ENCODE measurements at places on chromosomes 2 and 18.

DNA sequence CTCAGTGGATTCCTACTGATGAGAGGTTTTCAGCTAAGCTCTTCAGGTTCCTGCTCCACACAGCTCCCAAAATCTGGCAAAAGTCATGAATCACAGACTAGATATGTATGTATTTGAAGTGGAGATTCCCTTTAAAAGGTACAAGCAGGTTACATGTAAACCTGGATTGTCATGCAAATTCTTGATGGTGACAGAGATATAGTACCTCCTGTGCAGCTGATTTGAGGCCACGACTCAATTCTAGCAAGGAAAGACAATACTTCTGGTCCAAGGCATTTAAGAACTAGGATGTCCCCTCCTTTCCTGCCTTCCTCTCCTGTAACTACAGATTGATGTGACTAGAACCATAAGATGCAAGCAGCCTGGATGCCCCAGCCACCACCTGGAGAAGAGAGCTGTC, 55.0 kb downstream of the GORASP2 start:
- no peak for DNase-seq

GRCh38 chr2:241030883-241031282, 32.5 kb downstream of the SNED1 start:
- DNase-seq, result no peak

GRCh38 chr2:12199491-12200211, 453.2 kb downstream of the LPIN1 start:
- DNase-seq, result no peak

GRCh38 chr2:164242409-164242808, 378.9 kb downstream of the GRB14 start:
- no peak for DNase-seq

GRCh38 chr18:54444319-54444914, 86.7 kb downstream of the C18orf54 start:
- peak; percentile 68 for DNase-seq

DNA sequence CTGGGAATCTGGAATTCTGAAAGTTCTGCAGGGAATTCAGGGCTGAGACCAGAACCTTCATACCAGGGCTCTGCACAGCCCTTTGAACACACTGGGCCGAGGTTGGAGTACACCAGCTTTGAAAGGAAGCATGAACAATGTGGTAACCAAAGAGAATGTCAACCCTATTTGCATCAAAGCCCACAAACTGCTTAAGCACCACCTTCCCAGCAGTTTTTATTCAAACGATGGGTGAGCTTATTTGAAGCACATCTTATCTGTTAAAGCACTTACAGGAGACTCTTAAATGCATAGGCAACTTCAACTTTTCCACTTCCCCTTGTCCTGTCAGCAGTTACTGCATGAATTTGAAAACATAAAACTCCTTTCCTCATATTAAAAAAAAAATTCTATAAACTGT, 96.6 kb downstream of the TXNL1 start:
- DNase-seq, result no peak

GRCh38 chr2:223887127-223887526, 49.7 kb upstream of the AP1S3 start:
- DNase-seq, result no peak

DNA sequence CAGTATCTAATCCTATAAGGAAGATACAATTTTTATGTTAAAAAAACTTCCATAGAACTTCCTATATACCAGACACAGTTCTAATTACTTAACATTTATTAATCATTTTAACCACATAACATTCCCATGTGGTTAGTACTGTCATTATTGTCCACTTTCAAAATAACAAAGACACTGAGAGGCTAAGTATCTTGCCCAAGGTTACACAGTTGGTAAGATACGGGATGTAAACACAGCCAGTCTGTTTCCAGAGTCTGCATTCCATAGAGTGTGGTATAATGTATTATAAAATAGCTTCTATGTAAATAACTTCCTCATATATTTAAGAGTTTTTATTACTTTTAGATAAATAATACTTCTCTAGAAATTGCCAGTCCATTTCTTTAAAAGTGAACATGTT, 383.3 kb upstream of the ETAA1 start:
- no peak for DNase-seq

- peak; percentile 2 for DNase-seq
Observed at GRCh38 chr2:29844713-29845326, 76.6 kb downstream of the ALK start.

GRCh38 chr2:67846370-67847070, 216.3 kb downstream of the C1D start:
- DNase-seq, result peak; percentile 88

DNA sequence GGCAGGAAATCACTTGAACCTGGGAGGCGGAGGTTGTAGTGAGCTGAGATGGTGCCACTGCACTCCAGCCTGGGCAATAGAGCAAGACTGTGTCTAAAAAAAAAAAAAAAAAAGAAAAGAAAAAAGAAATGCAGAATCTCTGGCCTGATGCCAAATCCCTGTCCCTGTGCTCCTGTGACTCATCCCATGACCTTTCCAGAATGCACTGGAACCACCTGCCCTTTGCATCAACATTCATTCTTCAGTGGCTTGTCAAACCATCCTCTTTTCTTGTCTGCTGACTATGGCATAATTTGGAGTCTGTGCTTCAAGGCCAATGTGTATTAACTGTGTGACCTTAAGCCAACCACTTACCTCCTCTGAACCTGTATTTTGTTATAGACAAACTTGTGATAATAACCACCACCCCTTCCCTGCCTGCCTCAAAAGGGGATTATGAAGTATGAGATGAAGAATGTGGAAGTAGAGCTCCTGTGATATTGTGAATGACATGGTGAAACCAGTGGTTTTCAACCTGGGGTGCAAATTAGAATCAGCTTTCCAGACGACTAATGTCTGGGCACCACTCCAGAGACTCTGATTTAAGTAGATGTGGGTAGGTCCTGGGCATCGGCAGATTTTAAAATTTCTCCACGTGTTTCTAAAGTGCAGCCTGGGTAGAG, 189.3 kb downstream of the CLIP4 start:
- no peak for DNase-seq

DNA sequence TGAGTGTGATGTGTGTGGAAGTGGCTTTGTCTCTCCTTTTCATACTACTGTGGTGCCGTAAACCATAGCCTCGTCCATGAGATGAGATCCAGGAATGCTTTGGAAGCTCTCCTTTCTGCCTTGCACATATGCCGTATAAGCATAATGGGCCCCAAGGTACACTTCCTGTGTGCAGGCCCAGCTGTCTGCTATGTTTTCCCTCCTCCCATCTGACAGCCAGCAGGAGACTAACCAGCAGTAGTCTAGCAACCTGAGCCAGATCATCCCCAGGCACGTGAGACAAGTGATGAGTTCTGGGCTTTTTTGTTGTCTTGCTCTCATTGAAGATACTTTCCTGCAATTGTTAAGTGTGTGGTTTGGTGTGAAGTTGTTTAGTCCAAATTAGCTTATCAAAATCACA, 555.5 kb upstream of the LRRTM4 start:
- no peak for DNase-seq

- DNase-seq, result no peak
Observed at GRCh38 chr2:183283209-183283608, 159.0 kb downstream of the NUP35 start.

DNA sequence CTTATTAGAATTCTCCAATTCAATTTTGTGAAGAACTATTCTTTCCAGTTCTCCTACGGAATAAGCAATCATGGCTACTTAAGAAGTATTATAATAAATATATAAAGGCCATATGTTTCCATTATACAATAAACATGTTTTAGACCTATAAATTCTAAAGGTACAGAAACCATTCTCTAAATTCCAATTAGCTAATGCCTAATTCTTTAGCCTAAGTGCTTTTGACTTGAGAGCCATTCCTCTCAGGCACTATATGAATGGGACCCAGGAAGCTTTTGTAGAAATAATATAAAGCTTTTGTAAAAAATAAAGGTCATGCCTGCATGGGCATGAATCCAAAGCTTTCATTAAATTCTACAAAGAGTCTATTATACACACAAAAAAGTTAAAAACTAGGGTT, 161.0 kb upstream of the UNC80 start:
- no peak for DNase-seq

DNA sequence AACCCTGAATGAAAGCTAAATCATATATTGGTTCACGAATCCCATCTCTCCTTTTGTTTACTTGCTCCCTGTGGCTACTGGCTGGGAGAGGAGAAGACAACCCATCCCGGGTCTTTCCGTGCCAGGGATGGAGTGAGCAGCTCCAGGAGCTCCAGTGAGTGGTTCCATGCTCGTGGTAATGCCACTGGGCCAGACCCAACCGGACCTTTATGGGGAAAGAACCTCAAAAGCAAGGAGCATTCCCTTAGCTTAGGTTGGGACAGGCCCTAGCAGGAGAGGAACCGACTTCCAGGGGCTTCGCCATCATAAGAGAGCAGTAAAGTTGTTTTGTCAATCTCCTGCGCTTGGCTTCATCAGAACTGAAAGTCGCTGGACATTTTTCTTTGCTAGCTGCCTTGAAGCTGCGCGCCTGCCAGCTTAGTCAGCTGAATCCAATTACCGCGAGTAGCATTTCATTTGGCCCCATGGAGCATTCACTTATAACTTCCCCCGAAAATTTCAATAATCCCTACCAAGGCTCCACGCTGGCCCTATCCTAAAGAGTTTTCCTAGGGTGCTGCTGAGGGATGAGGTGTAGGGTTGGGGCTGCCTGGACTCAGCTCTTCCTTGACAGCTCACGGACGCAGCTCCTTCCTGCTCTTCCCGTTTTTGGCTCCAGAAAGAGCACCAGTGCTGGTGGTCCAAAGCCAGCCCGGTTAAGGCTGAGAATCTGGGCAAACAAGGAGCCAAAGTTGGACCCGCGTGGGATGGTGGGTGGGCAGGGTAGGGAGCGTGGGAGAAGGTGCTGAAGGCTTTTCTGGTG, 4.9 kb downstream of the HOXD3 start:
- DNase-seq, result no peak

DNA sequence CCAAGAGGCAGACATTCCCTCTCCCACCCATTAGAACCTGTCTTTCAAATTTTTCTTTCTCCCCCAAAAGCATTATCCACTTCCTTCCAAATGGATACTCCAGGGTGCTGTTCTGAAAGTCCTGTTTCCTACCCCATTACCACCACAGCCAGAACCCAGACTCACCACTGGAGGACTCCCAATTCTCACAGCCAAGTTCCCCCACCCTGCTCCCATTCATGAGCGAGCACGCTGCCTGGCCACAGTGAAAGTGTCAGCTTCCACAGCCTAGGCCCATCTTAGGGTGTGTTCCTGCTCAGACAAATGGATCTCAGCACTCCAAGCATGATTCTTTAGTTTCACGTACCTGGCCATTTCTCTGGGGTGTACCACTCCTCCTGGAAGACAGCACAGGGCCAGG, 3.8 kb upstream of the ANKRD53 start:
- DNase-seq, result no peak

GRCh38 chr2:82494739-82495138, 1964.3 kb downstream of the SUCLG1 start:
- no peak for DNase-seq

DNA sequence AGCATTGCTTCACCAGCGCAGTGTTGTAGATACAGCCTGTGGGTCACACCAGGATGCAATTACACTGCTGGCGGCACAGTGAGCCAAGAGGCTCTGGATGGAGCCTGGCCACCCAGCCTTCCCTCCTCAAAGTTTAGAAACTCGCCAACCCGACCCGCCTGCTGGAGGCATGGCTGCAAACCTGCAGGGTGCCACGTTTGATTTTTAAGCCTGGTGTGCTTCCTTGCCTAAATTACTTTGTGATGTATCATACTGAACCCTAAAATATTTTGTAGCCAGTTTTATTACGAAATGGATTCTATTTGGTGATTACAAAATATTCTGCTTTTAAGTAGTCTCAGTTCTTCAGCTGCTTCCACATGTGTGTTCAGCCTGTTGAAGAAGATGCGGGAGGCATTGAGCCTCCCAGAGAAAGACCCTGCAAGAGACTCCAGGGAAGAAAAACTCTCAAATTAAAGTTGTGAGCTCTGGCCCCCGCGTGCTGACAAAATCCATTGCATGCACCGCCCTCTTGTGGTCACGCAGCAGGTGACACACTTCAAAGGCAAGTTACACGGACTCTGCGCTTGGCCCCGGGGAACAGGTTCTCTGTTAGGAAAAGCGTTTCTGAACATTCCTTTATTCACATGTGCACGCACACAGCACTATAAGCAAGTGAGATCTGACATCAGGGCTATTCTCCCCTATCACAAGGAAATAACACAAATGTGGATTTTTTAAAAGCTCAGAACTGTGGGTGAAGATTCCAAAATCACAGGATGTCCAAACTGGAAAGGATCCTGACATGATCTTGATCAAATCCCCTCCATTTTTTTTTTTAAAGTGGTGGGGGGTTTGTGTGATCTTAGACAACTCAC, 63.0 kb upstream of the TWIST2 start:
- peak; percentile 44 for DNase-seq

- DNase-seq, result no peak
Observed at GRCh38 chr2:86189782-86190416, 5.4 kb downstream of the IMMT start.

GRCh38 chr2:200795028-200795440, 16.7 kb upstream of the BZW1 start:
- peak; percentile 33 for DNase-seq

DNA sequence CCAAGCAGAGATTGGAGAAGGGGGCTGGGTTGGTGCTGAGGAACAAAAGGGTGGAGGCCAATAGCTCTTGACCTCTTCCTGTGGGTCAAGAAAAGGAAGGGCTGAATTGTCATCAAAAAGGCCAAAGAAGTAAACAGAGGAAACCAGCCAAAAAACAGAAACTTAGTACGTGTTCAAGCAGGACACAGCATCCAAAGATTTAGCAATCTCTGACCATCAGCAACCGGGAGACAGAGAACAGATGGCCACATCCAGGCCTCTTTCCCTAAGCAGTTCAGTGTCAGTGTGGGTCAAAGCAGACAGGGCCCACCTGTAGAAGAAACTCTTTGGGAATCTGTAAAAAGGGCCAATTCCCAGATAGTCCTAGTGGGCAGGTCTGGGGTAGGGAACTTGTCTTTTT, 2.9 kb downstream of the DNPEP start:
- DNase-seq, result no peak

DNA sequence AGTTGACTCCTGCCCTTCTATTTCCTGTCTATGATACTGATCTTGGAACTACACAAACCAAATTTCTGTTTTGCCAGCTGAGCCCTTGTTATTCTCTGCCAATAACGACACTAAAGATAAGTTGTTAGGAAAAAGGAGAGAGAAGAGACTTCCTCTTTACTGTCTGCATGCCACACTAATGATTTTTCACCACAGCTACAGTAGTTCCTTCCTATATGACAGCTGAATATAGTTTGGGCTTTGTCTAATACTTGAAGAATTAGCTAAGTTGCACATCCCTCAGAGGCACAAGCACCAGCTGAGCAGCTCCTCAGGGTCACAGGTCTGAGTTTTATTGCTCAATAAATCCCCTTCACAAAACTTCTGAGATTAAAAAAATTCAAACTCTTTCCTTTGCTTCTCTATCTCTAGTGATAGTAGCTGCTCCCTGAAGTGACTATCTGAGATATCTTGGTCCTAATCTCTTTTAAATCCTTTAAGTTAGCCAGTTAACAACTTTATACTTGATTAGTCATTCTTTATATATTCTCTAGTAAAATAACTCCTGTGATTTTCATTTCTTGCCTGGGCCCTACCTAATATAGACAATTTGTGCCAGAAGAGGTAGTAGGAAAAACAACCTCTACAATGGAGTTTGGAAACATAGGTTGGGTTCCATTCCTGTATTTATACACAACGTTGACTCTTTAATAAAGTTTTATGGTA, 253.0 kb upstream of the CNTNAP5 start:
- DNase-seq, result no peak

GRCh38 chr18:74342416-74343043, 26.9 kb downstream of the C18orf63 start:
- DNase-seq, result peak; percentile 44
